ENCODE measurements at places on chromosomes 2 and 18.
A peak's percentile ranks its signal among the peaks of the same experiment; 100 is the strongest.

GRCh38 chr2:239309398-239310245 is 91.2 kb downstream of the HDAC4 start:
- no peak for DNase-seq

- no peak for DNase-seq
These were observed 162.3 kb downstream of the ACKR3 start for GRCh38 chr2:236731767-236732580.

- DNase-seq = no peak
These were observed 383.3 kb upstream of the ETAA1 start for GRCh38 chr2:67013821-67014220.

DNA sequence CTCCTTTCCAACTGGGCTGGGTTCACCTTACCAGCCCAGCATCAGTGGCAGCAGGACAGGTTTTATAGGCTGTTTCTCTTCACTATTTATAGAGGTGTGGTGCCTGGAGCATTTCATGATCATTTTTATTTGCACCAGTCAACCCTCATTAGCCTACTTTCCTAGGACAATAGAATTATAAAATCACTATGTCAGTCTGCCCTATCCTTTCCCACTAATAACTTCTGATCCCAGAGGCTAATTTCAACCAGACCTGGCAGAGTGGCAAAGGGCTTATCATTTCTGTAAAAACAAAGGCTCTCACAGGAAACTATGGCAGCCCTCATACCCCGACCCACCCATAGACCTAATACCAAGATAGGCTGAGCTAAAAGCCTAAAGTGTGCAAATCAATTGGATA is 243.5 kb upstream of the TMEFF2 start:
- no peak for DNase-seq

DNA sequence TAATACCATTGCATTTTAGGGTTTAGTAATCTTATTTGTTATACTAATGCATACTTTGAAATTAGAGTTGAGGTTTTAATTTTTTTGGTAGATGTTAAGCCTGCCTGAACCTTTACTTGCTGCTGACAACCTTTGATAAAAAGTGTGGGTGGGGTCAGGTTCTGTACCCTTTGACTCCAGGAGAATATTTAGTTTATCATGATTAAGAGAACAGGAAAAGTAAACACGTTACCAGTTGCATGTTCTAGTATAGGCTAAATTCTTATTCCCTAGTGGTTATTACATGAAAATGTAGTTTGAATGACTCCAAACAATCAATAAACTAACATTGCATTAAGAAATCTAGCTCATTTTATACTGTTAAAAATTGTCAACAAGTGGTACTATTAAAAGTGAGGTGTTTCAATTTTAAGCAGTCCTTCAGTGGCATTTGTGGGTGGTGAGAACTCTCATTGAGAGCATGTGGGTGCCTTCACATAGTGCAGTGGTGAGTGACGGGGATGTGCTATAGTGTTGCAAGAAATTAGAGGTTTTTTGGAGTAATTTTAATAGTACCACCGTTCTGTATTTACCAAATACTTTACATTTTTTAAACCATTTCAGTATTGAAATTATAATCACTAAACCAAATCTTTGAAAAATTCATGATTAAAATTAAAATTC is 29.9 kb downstream of the PHLPP1 start:
- no peak for DNase-seq

DNA sequence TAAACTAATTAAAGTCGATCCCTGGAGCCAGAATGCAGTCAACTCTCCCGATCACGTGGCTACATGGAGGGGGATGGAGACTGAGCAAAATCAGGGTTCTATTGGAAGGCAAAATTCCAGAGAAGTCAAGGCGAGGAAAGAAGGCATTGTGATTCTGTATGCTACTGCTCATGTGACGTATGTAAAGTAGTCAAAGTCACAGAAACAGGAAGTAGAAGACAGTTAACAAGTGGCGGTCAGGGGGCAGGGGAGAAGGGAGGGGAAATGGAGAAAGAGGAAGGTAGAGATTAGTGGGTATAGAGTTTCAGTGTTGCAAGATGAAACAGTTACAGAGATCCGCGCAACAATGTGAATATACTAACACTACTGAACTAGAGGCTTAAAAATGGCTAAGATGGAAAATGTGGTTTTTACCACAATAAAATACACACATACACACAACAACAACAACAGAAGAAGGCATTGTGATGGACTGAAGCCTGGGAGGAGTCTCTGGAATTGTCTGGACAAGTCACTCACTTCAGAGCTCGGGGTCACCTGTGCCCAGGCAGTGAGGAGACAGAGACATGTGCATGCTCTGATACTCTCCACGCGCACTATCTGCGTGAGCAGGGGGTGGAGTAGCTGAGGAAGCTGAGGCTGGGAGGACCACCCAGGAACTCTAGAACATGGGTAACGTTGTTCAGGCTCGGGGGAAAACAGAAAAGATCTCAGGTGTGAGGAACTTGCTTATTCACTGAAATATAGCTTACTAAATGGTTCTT is 89.9 kb upstream of the CDCA7 start:
- DNase-seq = no peak

- DNase-seq = no peak
These were observed 121.7 kb upstream of the GLI2 start for GRCh38 chr2:120613742-120614571.

- DNase-seq = no peak
These were observed 54.0 kb downstream of the SCG2 start for GRCh38 chr2:223548194-223548593.

GRCh38 chr18:11489266-11489899 is 120.0 kb upstream of the SLC35G4 start:
- no peak for DNase-seq

DNA sequence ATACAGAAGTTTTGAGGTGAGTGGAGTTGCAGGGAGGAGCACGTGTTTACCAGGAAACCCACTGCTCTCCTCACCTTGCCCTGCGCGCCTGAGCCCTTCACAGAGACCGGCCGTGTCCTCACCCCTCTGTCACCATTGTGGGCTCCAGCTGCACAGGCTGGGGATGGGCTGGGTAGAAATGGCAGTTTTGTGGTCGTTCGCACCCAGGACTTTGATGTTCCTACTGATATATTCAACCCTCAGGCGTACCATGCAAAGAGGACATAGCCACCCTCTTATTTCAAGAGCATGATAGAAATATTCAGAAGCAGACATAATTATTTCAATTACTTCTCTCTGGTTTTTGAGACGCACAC is 78.2 kb downstream of the GBX2 start:
- DNase-seq = no peak

GRCh38 chr2:132623096-132623839 is 46.7 kb downstream of the LYPD1 start:
- no peak for DNase-seq

GRCh38 chr2:54704688-54705605 is 18.5 kb upstream of the EML6 start:
- DNase-seq = no peak

DNA sequence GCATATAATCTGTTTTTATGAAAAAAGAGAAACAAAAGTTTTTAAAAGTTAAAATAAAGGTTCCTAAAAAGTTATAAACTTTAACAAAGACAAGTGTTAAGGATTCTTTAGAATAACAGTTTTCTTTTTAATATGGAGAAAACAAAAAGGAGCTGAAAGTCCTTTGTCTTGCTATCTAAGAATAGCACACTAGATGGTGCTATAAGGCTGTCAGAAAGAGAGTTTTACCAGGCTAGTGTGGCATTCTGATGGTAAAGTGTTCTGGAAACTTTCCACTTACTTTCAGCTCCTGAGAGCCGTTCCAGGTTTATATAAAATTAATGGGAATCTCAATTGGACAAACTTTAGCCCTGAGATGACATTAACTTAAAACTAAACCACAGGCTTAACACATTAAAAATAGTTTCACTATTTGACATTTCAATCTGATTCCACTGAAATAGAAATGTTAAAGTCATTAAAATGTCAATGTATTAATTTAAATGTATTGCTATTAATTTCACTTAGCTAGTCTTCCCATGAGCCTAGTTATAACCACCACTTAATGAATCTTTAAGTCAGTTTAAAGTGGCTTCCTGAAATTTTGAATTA is 3.7 kb downstream of the FBXO48 start:
- DNase-seq = no peak

DNA sequence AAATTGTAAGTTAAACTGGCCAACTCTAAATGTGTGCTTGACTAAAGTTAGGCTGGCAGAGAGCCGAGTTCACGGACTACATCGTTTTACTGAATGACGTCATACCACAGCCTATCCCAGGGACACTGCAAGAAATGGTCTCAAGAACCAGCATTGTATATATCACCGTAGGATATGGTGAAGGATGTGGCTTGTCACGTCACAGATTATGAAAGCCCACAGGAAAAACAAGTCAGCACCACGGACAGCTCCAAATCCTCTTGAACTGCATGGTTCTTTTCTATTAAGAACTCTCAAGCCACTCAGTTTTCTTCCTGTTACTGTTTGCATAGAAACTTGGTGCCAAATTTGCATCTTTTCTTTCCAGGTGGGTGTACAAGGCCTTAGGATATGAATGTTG is 85.1 kb upstream of the ACAA2 start:
- peak; percentile 28 for DNase-seq

DNA sequence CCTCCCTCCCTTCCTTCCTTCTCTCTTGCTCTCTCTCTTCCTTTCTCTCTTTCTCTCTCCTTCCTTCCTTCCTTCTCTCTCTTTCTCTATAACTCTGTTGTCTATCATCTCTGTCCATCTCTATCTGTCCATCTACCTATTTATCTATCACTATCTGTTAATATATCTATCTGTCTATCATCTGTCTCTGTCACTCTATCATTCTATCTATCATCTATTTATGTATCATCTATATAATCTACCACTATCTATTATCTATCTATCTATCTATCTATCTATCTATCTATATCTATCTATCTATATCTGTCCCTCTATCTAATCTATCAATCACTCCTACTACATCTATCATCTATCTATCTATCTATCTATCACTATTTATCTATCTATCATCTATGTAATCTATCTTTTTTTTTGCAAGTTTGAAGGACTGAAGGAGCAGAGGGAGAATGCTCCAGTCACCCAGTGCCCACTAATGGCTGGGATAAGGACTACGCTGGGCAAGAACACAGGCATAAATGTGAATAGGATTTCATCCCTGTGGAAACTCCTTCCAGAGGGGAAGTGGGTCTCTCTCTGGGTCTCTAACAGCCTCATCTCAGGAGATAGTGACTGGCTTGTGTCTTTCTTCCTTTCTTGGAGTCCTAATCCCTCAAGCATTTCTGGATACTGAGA is 427.0 kb downstream of the LPIN1 start:
- DNase-seq = no peak

GRCh38 chr2:187102381-187102780 is 253.4 kb upstream of the ZSWIM2 start:
- DNase-seq = no peak

- DNase-seq = no peak
These were observed 26.6 kb upstream of the SPRED2 start for GRCh38 chr2:65458999-65459398.

DNA sequence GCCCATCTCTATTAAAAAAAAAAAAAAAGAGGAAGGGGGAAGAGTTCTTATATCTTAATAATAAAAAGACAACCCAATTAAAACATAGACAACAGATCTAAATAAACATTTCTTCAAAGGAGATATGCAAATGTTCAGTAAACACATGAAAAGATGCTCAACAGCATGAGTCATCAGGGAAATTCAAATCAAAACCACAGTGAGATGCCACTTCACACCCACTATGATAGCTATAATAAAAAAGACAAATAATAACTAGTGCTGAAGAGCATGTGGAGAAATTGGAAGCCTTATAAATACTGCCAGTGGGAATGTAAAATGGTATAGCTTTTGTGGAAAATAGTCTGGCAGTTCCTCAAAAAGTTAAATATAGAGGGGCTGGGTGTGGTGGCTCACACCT is 61.5 kb upstream of the CYP20A1 start:
- no peak for DNase-seq

GRCh38 chr2:189862751-189863150 is 78.5 kb downstream of the PMS1 start:
- no peak for DNase-seq

- no peak for DNase-seq
These were observed 34.3 kb upstream of the SNORC start for GRCh38 chr2:232835687-232836208.

- DNase-seq = no peak
These were observed 85.3 kb downstream of the ZNF407 start for GRCh38 chr18:74682991-74683297.

GRCh38 chr18:39796393-39796792 is 2158.6 kb upstream of the PIK3C3 start:
- no peak for DNase-seq

- no peak for DNase-seq
These were observed 17.0 kb downstream of the MBOAT2 start for GRCh38 chr2:8986327-8986976.

GRCh38 chr2:35495182-35495581 is 860.4 kb upstream of the CRIM1 start:
- DNase-seq = no peak

DNA sequence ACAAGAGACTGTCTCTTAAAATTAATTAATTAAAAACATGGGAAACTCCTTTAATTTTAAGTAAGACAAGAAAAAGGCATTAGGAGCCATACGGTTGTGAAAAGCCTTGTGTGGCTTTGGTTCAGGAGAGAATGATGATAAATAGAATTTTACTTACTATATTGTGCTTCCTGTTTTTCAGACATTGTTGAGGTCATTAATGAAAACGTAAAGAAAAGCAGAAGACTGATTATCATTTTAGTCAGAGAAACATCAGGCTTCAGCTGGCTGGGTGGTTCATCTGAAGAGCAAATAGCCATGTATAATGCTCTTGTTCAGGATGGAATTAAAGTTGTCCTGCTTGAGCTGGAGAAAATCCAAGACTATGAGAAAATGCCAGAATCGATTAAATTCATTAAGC is 10.7 kb upstream of the IL1RL2 start:
- no peak for DNase-seq

GRCh38 chr2:216082805-216083204 is 1.1 kb downstream of the TMEM169 start:
- DNase-seq = no peak

- DNase-seq = no peak
These were observed 20.5 kb downstream of the TYMS start for GRCh38 chr18:677951-678381.

DNA sequence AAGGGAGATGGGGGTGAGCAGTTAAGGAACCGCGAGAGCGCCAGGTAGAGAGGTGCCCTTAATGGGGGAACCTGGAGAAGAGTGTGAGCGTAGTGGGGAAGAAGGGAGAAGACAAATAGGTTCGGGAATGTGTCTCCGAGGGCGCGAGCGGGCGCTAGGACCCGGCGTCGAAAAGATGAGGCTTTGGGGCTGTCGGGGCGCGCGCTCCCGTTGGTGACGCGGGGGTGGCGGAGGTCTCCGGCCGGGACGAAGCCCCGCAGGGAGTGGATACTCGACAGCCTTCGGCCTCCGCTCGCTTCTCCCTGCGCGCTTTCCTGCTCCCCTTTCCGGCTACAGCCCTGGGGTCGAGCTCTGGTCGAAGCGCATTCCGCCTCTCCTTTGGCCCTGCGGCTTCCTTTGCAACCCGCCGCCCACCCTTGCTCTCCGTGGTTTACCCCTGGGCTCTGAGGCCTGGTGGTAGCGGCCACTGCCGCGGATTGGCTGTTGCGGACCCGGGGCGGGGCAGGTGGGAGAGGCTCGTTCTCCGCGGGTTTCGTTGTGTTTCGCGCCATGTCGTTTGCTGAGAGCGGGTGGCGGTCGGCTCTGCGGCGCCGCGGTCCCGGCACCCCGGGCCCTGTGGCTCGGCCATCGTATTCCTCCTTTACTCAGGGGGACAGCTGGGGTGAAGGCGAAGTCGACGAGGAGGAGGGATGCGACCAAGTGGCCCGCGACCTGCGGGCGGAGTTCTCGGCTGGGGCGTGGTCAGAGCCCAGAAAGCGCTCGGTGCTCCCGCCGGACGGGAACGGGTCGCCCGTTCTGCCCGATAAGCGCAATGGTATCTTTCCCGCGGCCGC is at the start of gene ARL6IP6:
Gene ARL6IP6 (plus strand): TSS at position 545 of the 833 bp plus-strand sequence. CDS start 5 bp downstream, at position 550.
- peak; percentile 86 for DNase-seq

Data from activated CD4-positive, alpha-beta T cell treated with anti-CD3 and anti-CD28 coated beads for 24 hours (primary cell).